D721Med (cell line): ENCODE measurements at places on chromosomes 7 and 10.
A peak's percentile ranks its signal among the peaks of the same experiment; 100 is the strongest.

DNA sequence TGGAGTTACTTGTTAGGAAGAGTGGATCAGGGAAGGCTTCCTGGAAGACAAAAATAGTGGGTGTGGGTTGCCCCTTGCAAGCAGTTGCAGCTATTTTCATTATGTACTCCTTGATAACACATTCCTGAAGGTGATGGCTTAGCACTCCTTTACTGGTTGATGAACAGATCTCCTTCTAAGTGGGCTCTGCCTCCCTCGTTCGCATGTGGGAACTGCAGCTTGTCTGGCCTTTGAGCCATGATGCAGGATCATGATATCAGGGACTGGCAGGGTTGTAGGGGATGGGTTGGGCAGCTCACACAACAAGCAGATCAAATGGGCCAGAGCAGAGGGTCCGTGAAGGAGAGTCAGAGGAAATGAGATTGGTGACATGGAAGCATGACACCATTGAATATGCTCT lies 28.8 kb upstream of the LRRC4 start:
- no peak for DNase-seq

- no peak for DNase-seq
These were observed 160.8 kb downstream of the PKD1L1 start for GRCh38 chr7:47787249-47788069.

DNA sequence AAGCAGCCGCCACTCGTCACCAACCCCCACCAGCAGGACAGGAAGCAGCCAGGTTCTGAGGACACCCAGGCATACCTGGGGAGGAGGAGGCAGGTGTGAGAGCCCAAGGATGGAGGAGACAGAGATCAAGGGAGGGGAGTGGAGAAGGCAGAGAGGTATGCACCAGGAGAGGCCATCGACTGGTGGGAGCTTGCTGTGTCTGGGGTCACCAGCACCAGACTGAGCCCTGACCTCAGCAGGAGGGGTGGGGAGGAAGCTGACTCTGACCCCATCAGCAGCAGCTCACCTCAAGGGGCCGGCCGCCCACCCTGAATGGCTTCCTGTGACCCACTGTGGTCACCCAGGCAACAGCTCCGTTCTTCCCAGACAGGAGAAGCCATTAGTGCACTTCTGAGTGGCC lies 7.8 kb downstream of the VIPR2 start:
- DNase-seq: no peak

- no peak for DNase-seq
These were observed 86.2 kb downstream of the GPR85 start for GRCh38 chr7:113000316-113001020.

DNA sequence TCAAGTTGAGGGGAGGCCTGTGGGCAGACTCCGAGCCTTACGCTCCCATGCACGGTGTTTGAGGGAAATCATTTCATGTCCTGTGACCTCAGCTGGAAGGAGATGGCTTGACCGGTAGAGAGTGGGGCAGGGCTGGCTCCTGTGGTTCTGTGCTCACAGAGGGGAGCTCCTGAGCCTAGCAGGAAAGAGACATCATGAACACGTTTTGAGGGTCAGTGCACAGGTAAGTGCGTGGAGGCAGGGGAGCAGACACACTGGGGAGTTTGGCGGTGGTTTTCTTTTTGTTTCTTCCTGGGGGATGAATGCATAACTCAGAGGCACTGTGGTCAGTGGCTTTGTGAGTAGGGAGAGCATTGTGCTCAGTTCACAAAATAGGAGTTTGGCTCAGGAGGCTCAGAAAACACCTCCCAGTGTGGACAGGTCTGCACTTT lies 22.5 kb downstream of the ADCY1 start:
- no peak for DNase-seq

DNA sequence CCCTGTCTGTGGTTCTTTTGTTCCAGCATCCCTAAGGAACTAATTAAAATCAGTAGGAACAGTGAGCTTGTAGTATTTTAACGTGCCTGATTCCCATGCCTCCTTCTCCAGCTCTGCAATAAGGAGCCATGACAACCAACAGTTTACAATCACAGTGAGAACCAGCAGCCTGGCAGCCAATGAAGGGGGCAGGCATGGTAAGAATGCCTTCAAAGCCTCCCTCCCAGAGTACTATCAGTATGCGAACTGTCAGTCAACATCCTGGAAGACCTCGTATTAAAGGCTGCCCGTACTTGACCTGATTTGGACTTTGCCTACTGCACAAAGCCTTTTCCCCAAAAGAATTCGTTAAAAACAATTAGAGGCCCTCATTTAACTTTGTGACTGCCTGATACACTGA lies 7.7 kb downstream of the ZPBP start:
- DNase-seq: no peak

DNA sequence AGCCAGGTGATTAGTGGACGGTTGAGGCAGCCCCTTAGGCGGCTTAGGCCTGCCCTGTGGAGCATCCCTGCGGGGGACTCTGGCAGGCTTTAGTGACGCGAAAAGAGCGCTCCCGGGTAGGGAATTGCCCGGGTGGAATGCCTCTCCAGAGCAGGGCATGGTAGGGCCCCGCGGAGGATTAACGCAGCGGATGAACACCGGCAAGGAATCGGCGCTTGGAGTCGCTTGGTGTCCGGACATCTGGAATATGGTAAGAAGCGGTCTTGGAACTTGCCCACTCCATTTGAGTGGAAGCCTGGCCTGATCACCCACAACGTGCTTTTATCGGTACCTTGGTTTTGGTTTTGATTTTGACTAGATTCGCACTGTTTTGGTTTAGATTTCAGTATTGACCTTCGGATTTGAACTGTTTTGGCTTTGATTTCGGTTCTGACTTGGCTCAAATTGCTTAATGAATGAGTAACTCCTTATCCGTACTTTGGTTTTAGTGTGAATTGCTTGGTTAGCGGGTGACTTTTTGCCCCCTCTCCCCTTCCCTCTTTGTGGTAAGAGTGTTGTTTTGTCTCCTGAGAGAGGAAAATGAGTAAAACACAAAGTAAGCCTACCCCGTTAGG lies 24.2 kb upstream of the CHST3 start:
- DNase-seq: no peak

DNA sequence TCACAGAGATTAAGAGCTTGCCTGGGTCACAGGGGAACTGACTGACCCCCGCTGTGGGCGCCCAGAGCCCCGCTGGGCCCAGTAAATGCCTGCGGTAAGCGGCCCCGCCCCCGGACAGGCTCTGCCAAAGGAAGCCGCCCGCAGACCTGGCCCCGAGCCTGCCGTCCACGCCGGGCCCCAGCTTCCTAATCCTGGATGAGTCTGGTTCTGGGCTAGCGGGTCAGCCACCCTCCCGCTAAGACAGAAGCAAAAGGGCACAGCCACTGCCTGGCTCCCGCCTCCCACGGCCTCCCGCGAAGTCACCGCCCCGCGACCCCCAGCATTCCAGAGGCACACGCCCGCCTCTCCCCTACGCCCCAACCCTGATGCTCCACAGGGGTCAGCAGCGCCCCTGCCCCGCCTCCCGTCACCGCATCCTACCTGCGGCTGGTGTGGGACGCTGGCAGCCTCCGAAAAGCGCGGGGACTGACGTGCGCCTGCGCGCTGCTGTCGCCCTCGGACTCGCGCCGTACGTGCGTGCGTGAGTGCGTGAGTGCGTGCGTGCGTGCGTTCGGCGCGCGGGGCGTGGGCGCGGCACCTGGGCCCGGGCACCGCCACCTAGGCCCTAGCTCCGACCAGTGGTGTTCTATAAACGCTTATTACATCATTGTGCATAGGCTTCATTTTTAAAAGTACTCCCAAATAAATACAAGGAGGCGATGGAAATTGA lies at the start of gene FIGNL1:
Gene FIGNL1 (minus strand): TSS at position 470 of the 709 bp plus-strand sequence. CDS start 3,063 bp downstream, outside the sequence.
- peak; percentile 49 for DNase-seq

GRCh38 chr7:84144935-84145334 lies 49.7 kb downstream of the SEMA3A start:
- no peak for DNase-seq

DNA sequence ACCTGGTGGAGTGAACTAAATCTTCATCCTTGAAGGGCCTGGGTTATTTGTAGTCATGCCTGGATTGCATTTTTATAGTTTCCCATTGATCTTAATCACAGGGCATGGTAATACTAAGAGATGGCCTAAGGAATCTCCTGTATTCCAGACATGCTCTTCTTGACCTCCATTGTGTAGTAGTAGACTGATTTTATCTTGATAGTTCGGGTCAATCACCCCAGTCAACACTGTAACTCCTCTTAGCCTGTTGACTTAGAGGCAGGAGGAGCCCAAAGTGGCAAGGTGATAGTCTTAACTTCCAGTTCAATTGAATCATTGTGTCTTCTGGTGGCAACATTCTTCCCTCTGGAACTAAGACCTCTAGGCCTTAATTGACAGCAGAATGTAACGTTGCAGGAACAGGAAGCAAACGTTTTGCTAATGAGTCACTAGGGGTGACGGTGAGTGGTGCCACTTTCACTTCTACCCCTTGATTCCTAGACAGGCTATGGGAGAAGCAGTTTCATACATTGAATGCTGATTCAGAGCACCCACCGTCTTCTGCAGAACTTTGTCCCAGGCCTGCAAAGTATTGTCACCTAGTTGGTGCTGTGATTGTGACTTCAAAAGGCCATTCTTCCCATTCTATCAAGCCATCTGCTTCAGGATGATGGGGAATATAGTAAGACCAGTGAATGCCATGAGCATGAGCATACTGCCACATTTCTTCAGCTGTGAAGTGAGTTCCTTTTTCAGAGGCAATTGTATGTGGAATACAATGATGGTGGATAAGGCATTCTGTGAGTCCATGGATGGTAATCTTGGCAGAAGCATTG lies 24.0 kb upstream of the PAPSS2 start:
- DNase-seq: no peak

- no peak for DNase-seq
These were observed 3.9 kb downstream of the C10orf62 start for GRCh38 chr10:97593421-97593820.

- DNase-seq: no peak
These were observed 32.2 kb upstream of the MCU start for GRCh38 chr10:72659694-72660093.

DNA sequence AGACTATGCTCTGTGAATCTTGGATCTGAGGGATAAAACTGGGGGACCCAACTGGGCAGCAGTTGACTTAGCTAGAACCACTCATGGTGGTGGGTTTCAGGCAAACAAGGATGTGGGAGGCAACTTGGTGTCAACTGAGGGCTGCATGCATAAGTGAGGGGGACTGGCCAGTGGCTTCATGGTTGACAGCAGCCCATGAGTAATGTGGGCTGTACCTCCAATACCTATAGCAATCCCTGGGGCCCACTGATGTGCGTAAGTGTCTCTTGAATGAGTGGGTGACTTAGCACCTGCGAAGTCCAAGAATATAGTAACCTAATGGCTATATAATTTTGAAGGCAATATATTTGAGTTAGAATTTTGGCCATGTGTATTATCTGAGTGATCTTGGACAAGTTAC lies 13.7 kb upstream of the MAP3K8 start:
- DNase-seq: no peak

DNA sequence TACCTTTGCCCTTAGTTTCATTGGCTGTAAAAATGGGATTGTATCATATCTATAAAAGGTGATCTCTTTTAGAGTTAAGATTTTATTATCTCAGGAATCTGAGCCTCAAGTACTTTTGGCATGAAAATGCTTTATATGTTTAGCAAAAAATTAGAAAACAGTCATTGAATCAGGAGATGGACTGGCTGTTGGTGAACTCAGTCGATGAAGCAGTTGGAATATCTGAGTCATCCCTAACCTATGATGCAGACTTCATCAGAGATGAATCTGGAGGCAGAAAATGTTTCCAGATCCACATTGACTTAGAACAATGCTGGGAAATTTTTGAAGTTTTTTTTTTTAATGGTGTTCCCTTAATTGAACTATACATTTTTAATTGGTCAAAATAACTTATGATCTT lies 228.5 kb downstream of the SLC25A13 start:
- DNase-seq: no peak

- no peak for DNase-seq
These were observed 66.7 kb upstream of the PDZD8 start for GRCh38 chr10:117441812-117442443.

DNA sequence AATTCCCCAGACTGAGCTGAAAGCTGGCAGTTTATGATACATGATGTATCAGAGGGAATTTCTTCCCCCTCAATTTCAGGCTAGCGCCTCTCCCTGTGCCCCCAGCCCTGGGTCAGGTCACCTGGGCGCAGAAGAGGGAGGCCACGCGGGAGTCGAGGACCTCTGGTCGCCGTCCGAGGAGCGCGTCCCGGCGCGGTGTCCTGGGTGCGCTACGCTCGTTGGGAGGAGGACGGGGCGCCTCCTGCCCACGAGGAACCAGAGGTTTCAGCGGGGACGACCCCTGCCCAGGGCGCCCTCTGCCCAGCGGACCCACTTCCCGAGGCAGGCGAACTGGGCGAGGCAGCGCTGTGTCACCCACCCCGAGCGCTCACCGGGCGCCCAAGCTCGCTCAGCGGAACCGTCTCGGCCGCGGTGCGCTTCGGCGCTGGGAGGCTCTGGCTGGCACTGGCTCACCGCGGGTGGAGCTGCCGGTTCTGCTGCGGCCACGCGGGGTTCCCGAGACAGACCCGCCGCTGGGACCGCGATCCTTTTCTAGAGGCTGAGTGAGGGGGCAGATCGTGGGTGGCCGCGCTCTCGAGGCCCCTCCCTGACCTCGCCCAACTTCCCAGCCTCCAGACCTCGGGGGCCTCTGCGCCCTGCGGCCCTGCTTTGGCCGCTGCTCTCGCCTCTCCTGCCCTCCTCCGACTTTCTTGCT lies at the start of gene FAM237B:
Gene FAM237B (minus strand): TSS at position 504 of the 694 bp plus-strand sequence. CDS start 1,556 bp downstream, outside the sequence.
- DNase-seq: no peak
